Left renal cortex interstitium (tissue), 4 donors: ENCODE measurements at places on chromosomes 11 and 22. TPM values are rescaled to one million over a fixed set of nuclear protein-coding genes. Genes with fewer than 3 reads are reported as not detected.

- no peak for DNase-seq
These were observed 318.1 kb downstream of the TENM4 start for GRCh38 chr11:79122759-79123158.

DNA sequence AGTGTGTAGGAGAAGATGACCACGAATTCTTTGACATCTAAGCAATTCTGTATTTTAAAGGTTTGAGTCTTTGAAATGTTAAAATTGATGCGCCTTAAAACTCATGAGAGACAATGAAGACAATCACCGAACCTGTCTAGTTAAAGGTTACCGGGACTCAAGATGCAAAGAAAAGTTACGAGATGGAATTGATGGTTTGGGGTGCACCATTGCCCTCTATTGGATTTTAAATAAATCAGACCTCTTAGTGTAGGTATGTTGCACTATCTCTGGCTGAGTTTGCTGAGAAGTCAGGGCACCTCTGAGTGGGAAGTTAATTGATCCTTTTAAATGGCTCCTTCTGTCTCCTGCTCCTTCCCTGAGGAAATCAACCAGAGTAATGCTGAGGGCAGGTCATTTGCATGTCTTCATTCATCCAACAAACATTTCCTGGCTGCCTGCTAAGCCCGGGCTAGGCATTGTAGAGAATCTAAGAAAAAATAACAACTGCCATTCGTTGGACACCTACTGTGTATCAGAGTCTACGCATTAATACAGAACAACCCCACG, 19.4 kb upstream of the TMA7B start:
- no peak for DNase-seq

GRCh38 chr11:59773083-59773440, 17.9 kb downstream of the STX3 start:
- DNase-seq = no peak

- DNase-seq = no peak
These were observed 12.6 kb downstream of the IGSF9B start for GRCh38 chr11:133943950-133944698.

DNA sequence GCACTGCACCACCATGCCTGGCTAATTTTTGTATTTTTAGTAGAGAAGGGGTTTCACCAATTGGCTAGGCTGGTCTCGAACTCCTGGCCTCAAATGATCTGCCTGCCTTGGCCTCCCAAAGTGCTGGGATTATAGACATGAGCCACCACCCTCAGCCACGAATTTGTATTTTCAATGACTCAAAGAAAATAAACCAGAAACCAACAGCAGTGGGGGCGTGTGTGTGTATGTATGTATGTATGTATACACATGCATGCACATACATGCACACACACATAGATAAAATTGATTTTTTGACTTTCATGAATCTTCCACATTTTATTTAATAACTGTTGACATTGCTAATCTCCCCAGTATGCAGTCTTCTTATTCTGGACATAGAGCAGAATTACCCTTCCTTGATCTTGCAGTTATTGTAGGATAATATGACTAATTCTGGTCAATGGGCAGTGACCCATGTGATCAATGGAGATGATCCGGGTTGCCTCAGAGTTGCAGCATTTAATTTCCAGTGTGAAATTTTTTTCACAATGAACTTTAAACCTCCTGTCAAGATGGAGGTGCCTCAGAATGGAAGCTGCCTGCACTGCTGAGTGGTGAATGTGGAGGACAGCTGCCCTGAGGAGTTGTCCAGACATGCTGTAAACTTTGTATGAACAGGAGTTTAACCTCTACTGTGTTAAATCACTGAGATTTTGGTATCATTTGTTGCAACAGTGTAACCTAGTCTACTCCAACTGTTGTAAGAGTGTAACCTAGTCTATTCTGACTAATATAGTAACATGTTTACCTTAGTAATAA, 12.8 kb upstream of the PTPN5 start:
- no peak for DNase-seq

- no peak for DNase-seq
These were observed 12.0 kb upstream of the TMPRSS13 start for GRCh38 chr11:117941163-117941707.

- no peak for DNase-seq
These were observed 61.6 kb downstream of the STK33 start for GRCh38 chr11:8532475-8532874.

- DNase-seq = no peak
These were observed 24.1 kb downstream of the GRAMD1B start for GRCh38 chr11:123454060-123454651.

GRCh38 chr11:123796226-123796625, 9.9 kb downstream of the OR6M1 start:
- DNase-seq = no peak

- no peak for DNase-seq
These were observed 151.3 kb downstream of the APOL5 start for GRCh38 chr22:35868938-35869337.

DNA sequence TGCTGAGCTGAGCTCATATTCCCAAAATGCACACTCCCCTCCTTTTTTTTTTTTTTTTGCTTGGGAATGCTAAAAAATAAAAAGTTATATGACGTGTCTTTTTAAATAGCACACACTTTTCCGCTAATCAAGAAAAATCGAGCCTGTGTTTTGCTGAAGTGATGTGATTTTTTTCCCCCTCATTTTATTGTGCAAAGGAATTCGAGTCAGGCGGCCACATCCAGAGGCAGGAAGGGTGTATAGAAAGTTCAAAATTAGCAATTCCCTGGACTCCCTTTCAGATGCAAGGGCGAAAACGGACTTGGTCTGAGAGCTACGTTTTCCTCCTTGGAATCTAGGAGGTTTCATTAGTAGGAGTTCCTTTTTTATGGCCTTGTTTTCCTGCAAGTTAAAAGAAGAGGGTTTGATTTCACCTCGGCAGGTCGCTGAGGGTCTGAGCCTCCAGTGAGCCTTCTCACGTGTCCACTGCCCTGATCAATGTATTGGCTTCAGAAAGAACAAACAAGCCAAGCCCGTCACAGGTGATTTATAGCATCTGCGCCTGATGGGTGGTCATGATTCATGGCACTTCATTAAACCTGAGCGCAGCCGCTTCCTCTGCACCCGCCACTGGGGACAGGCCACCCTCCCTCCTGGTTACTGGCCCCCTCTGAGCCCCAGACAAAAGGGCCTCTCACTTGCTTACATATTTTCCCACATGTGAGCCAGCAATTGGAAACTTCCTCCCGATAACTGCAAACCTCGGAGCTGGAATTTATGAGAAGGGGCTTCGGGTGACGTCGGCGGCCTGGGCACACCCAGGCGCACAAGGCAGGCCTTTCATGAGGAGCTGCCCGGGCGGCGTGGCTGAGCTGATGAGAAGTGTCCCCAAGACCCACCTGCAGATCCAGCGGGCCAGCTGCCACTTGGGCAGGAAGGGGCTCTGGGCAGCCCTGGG, 64.4 kb upstream of the LINC01488 start:
- DNase-seq = no peak

- DNase-seq = no peak
These were observed 1.1 kb upstream of the CBL start for GRCh38 chr11:119205080-119205479.

- no peak for DNase-seq
These were observed 220.7 kb upstream of the BLID start for GRCh38 chr11:122336706-122337105.

- no peak for DNase-seq
These were observed 374.8 kb downstream of the MIAT start for GRCh38 chr22:27032091-27032761.

GRCh38 chr11:87353771-87354345, 316.1 kb downstream of the TMEM135 start:
- no peak for DNase-seq

DNA sequence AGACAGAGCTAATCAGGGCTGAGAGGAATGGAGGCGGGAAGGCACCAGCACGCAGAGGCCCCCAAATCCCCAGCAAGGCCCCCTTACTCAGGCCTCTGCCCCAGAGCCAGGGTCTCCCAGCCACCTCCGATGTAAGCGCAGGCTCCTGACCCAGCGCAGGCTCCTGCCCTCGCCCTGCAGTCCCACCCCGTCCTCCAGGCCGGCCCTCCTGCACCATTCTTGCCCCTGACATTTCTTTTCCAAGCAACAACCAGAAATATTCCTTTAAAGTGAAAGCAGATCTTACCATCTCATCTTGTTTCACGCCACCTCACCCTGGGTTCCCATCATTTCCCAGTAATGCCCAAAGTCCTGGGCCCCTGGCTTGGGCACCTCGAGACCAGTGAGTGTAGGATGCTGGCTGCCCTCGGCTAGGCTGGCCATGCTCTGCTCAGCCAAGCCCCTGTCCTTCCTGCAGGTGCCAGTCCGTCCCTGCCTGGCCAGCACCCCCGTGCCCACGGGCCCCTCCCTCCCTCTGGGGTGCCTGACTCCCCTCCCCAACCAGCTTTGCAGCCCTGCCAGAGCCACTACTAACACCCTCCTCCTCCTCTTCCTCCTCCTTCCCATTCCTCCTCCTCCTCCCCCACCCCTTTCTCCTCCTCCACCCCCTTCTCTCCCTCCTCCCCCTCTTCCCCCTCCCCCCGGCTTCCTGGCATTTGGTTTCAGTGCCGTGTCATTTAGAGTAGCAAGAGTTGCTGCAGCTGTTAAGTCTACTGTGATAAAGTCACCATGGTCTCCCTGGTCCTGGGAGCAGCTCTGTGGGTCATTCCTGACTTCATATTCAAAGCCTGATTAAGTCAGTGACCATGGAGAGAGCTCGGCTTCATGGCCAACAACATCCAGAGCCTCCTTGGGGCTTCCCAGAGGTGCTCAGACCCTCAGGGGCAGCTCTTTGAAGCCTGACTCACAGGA, 78.7 kb downstream of the PIWIL3 start:
- DNase-seq = peak; percentile 60

DNA sequence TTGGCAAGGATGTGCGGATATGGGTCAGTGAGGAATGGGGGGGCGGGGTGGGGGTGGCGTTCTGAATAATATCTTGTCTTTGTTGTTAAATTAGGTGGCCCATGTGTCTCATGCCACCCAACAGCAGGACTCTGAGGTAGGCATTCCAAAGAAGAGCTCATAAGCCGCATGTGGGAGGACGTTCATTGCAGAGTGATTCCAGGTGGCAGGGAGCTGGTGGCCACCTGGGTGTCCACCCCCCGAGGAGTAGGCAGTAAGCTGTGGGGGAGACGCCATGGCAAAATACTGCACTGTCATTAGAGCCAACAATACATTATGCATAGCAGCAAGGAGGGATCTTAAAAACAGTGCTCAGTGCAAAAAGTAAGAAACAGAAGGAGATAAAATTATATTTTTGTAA, 14.3 kb upstream of the CAPN5 start:
- no peak for DNase-seq

DNA sequence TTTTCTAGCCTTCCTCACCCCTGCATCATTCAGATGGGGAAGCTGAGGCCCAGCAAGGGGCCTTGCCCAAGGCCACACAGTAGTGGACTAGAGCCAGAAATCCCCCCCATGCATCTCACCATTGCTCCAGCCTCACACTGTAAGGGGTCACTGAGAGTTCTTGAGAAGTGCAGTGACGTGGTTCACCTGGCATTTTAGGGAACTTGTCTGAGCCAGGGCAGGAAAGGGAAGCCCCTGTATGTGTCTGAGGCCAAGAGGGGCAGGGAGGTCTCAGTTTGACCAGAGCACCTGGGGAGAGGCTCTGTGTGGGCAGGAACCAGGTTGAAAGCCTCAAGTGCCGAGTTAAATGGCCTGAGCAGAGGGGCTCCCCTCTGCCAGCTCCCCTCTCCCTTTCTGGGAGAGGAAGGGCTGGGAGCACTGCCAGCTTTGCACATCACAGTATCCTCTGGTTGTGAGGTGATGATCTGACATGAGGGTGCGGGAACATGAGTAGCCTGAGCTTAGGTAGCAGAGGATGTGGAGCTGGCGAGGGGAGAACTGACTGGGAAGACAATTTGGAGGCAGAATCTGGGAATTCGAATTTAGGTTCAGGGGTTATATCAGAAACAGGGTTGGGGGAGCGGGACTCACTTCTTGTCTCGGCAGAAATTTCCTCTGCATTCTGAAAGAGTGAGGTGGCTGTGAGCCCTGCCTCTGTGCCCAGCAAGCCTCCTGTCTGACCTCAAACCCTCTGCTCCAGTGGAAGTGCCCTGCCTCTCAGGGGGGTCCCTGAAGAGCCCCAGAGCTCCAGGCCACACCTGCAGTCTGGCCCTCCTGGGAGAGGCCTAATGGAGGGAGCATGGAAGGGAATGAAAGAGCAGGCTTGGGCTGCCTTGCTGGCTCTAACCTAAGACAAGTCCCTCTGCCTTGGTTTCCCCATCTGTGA, 14.6 kb downstream of the ARHGEF17 start:
- no peak for DNase-seq

DNA sequence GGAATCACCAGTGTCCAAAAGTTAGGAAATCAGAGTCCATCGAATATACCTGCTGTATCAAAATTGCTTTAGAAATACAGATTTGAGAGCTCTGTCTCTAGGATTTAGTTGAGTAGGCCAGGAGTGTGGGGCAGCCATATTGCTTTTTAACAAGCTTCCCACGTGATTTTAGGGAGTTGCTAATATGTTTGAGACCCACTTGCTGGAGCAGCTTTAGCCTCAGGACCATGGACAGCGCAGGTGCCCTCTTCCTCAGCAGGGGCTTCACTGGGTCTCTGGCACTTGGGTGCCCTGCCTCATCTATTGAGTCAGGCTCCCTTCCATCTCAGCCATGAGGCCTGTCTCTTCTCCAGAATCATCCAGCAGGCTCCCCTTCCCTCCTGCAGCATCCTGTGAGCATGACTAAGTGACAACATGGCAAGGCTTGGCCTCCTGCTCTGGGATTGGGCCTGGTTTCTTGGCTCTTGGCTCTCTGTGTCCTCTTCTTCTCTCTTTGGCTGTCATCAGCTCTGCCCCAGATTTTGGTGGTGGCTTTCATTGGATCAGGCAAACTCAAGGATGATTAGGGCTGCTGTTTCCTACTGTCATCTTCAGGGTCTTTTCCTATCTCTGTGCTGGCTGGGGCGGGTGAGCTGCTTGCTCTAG, 70.0 kb downstream of the SGSM1 start:
- peak; percentile 44 for DNase-seq

- peak; percentile 26 for DNase-seq
These were observed 25.0 kb upstream of the GAL start for GRCh38 chr11:68659158-68659921.

The ARHGAP20 gene
- polyA plus RNA-seq = 4.4 TPM

The TPBGL gene
- polyA plus RNA-seq = 0.10 TPM

The SLC22A9 gene
- not detected for polyA plus RNA-seq

The PATE4 gene
- polyA plus RNA-seq = not detected

The MYO18B gene
- polyA plus RNA-seq = 0.25 TPM

The DEUP1 gene
- 1.2 TPM for polyA plus RNA-seq

The GCAT gene
- 11.5 TPM for polyA plus RNA-seq

The CATSPER1 gene
- not detected for polyA plus RNA-seq

The HTR3A gene
- polyA plus RNA-seq = not detected

The LIN7C gene
- polyA plus RNA-seq = 24.9 TPM

The HEPHL1 gene
- polyA plus RNA-seq = 0.30 TPM

The MMP27 gene
- not detected for polyA plus RNA-seq

The PDGFB gene
- 13.0 TPM for polyA plus RNA-seq

The ASCL2 gene
- 4.5 TPM for polyA plus RNA-seq
